ENCODE measurements at places on chromosomes 11 and 22. TPM values are rescaled to one million over a fixed set of nuclear protein-coding genes. Genes with fewer than 3 reads are reported as not detected.

NLRP10 gene
- not detected for total RNA-seq

- no peaks in the 10 kb centered on the region for H3K27me3 ChIP-seq
- no peak overlapping the region for H3K4me3 ChIP-seq
- H3K27ac ChIP-seq = no peak overlapping the region
- H3K36me3 ChIP-seq = no peaks in the 10 kb centered on the region
- no peaks in the 10 kb centered on the region for H3K4me1 ChIP-seq
Measured at GRCh38 chr11:32029721-32030120, 61.2 kb upstream of the RCN1 start.

GRCh38 chr11:73218106-73218829 lies at the start of gene P2RY2:
Gene P2RY2 (plus strand): TSS chr11:73218281. CDS start chr11:73234160, 15,879 bp downstream.
- no peaks in the 10 kb centered on the region for H3K36me3 ChIP-seq
- H3K4me3 ChIP-seq = peak within 1 kb of the TSS; percentile 25
- peak; percentile 31 for DNase-seq
- no peak within 1 kb of the TSS for H3K27ac ChIP-seq
- H3K27me3 ChIP-seq = peaks cover 13% of the 10 kb centered on the region
- no peaks in the 10 kb centered on the region for H3K4me1 ChIP-seq

- H3K27ac ChIP-seq = no peak overlapping the region
- no peaks in the 10 kb centered on the region for H3K27me3 ChIP-seq
- DNase-seq = no peak
Measured at GRCh38 chr11:13692172-13692571, 23.7 kb downstream of the FAR1 start.

DNA sequence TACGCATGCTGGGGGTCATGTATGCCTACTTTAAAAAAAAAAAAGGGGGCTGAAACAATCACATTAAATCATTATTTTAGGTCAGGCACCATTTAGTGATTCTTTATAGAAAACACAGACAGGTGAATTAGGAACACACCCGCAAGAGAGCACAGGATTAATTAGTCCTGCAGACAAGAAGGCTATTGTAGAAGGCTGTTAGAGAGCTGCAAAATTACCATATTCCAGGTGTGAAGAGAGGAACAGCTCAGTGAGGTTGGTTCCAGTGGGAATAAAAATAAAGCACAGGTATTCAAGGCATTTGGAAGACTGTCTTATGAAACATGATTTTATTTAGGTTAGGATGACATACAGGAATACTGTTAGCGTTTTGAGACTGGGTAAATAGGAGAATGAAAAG lies 649.1 kb downstream of the OPCML start:
- no peak for DNase-seq
- no peaks in the 10 kb centered on the region for H3K36me3 ChIP-seq
- no peaks in the 10 kb centered on the region for H3K27me3 ChIP-seq
- no peak overlapping the region for H3K4me3 ChIP-seq

BTBD18 gene
- not detected for total RNA-seq

PGR gene
- total RNA-seq = not detected

- DNase-seq = peak; percentile 47
- H3K4me3 ChIP-seq = no peak overlapping the region
- peaks cover 4% of the 10 kb centered on the region for H3K4me1 ChIP-seq
- peaks cover 24% of the 10 kb centered on the region for H3K27me3 ChIP-seq
- no peak overlapping the region for H3K27ac ChIP-seq
- no peaks in the 10 kb centered on the region for H3K36me3 ChIP-seq
Measured at GRCh38 chr22:44337678-44338004, 24.9 kb upstream of the SHISAL1 start.

- no peak overlapping the region for H3K27ac ChIP-seq
- H3K27me3 ChIP-seq = no peaks in the 10 kb centered on the region
- H3K36me3 ChIP-seq = no peaks in the 10 kb centered on the region
- H3K4me1 ChIP-seq = peaks cover 43% of the 10 kb centered on the region
Measured at GRCh38 chr11:128390246-128390645, 197.1 kb downstream of the ETS1 start.

MRGPRX4 gene
- not detected for total RNA-seq

DNA sequence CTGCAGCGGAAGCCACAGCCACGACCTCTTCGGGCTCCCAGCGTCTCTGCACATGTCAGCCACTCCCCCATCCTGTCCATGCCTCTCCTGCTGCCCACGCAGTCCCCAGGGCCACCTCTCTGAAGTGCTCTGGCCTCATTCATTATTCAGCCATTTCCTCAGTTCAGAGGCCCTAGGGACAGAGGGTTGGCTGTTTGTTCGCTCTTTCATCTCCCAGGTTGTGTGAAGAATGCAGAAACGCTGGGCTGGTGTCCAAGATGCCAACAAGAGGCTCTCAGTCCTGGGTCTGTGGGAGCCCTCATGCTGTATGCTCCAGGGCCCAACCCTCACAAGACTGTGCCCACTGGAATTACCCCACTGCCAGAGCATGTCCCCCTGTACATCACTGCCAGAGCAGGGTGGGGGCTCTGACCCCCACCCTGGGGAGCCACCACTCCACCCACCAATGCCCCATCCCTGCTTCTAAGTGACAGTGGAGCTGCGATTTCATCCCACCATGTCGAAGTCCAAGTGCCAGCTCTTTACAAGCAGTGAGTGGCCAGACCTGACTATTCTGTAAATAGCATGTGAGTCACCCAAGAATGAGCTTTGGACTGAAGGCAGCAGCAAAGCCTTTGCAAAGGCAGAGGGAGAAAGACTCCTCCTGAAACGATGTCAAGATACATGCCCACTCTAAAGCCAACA lies 209.6 kb downstream of the BUD13 start:
- no peak overlapping the region for H3K27ac ChIP-seq
- peak; percentile 26 for DNase-seq
- H3K4me3 ChIP-seq = no peak overlapping the region
- H3K4me1 ChIP-seq = no peaks in the 10 kb centered on the region

INSC gene
- not detected for total RNA-seq

- no peaks in the 10 kb centered on the region for H3K4me1 ChIP-seq
- peaks cover 51% of the 10 kb centered on the region for H3K27me3 ChIP-seq
- no peak overlapping the region for H3K4me3 ChIP-seq
- H3K36me3 ChIP-seq = no peaks in the 10 kb centered on the region
- no peak for DNase-seq
Measured at GRCh38 chr22:29715705-29716104, 4.1 kb upstream of the CABP7 start.

DNA sequence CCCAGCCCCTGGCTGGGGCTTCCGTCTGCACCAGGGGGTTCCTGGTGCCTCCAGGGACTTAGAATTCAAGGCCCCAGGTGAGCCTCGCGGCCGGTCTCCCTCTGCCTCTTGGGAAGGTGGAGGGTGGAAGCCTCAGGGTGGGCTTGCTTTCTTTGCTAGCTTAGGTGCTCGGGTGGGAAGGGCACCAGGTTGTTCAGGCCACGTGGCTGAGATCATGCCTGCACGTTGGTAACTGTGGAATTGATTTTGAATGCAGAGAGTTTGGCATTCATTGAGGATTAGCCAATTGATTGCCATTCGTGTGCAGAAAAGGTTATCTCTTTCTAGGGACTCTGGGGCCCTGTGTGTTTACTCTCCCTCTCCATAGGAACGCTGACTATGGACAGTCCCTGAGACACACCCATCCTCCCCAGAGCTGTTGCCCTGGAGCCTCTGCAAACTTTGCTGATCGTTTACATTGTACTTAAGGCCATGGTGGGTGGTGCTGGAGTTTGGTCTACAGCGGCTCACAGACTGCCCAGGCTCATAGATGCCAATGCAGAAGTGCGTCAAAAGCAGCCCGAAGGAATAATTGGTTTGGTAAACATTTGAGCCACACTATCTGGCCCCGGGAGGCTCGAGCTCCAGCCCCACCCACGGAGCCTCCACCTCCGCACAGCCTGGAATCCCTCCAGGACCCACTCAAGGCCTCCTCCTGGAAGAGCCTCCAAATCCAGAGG lies 1457.7 kb downstream of the BRD1 start:
- H3K27ac ChIP-seq = no peak overlapping the region
- no peaks in the 10 kb centered on the region for H3K36me3 ChIP-seq
- no peaks in the 10 kb centered on the region for H3K4me1 ChIP-seq
- H3K4me3 ChIP-seq = no peak overlapping the region
- DNase-seq = no peak
- H3K27me3 ChIP-seq = no peaks in the 10 kb centered on the region

PRR33 gene
- total RNA-seq = not detected

ISX gene
- not detected for total RNA-seq

DNA sequence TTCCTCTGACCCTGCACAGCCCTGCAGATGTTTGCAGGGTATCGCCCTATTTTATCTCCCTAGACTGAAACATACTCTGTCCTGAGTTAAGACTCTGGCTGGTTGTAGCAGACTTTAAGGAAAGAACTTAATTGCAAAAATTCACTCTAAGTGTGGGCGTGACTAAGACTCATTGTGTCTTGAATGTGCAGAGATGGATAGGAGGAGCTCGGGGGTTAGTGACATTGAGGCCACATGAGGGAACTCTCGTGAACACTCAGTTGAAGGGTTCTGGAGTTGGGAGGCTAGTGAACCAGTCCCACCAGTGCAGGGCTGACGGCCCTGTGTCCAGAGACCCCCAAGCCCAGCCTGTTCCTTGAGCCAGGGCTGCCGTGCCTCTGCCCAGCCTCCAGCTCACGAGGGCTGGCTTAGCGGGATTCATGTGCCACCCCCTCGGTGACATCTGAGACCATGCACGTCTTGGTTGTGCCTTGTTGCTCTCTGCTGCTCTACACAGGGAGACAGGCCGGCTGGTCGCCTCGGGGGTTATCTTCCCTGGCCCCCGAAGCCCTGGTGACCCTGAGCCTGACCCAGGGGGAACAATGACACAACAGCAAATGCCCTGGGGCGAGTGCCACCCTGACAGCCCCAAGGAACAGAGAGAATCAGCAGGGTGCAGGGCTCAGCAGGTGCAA lies 11.4 kb upstream of the TBX1 start:
- no peak for DNase-seq
- H3K27me3 ChIP-seq = peaks cover 33% of the 10 kb centered on the region
- no peaks in the 10 kb centered on the region for H3K36me3 ChIP-seq
- no peak overlapping the region for H3K4me3 ChIP-seq
- no peak overlapping the region for H3K27ac ChIP-seq
- peaks cover 9% of the 10 kb centered on the region for H3K4me1 ChIP-seq

DNA sequence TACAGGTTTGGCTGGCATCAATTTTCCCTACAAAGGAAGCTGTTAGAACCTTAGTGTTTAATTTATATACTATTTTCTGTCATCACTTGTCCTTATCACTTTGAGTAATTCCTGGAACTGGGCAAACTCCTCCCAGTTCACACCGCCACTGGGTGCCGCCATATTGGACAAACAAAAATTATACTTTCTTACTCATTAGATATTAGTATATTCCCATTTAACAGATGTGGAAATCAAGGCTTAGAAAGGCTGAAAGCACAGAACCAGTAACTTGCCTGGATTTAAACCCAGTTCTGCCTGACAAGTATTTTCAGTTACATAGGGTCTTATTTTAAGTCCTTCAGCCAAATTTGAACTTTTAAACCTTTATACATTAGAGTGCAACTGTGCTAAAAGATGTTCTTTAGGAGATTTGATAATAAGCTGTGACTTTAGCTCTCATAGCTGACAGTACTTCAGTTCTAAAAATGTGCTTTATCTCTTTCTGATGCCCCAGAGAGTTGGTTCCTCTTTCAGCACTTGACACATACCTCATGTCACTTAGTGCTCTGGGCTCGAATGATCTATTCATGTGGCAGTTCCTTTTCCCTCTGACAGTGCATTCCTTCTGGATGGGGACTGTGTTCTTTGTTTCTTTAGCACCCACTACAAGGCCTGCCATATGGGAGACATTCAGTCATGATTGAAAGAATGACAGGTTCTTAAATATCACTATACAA lies 25.4 kb downstream of the COA4 start:
- peaks cover 18% of the 10 kb centered on the region for H3K4me1 ChIP-seq
- H3K36me3 ChIP-seq = no peaks in the 10 kb centered on the region
- no peak overlapping the region for H3K4me3 ChIP-seq
- DNase-seq = no peak
- no peaks in the 10 kb centered on the region for H3K27me3 ChIP-seq
- H3K27ac ChIP-seq = peak overlapping the region; percentile 63

OR4A15 gene
- not detected for total RNA-seq

FXYD2 gene
- total RNA-seq = 0.07 TPM

GRCh38 chr22:33024626-33025025 lies 33.6 kb downstream of the SYN3 start:
- H3K4me3 ChIP-seq = no peak overlapping the region
- H3K27ac ChIP-seq = no peak overlapping the region

DNA sequence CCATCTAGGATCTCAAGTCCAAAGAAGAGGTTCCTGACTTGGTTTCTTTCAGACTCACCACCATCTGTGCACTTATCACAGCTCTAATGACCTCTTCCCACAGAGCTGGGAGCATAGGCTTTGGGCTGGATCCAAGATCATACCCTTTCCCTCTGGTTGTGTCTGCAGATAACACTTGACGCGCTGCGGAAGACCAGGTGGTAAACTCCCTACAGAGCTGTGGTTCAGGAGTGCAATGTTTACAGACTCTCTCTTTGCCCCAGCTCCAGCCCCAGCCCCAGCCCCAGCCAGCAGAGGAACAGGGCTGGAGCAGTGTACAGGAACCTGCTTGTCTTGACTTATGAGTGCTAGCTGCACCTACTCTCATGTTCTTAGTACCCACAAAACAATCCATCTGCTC lies 274.4 kb upstream of the SYN3 start:
- H3K4me3 ChIP-seq = no peak overlapping the region
- DNase-seq = no peak
- no peaks in the 10 kb centered on the region for H3K27me3 ChIP-seq
- H3K27ac ChIP-seq = no peak overlapping the region
- peaks cover 30% of the 10 kb centered on the region for H3K4me1 ChIP-seq

Measured in cardiac muscle cell (in vitro differentiated cells and primary cell).